ENCODE measurements at places on chromosomes 3 and 15.

GRCh38 chr3:146895026-146895749 lies 290.0 kb upstream of the PLSCR5 start:
- DNase-seq = no peak

DNA sequence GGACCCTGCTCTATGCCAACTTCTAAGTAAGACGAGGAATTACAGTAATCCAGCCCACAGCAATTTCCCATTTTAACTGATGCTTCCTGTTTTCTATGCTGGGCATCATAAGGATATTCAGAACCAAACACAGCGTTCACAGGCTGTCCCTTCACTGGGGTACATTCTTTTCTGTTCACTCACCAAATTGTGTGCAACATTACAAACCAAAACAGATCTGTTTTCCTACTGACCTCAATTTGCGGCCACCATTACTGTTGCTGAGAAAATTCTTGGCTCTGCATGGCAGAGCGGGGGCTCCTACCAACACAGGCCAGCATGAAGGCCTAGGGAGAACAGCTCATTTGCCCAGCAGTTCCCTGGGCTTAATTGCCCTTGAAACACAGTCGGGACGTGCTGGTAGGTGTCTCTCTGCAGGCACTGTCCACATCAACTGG lies 76.5 kb downstream of the MYO1E start:
- no peak for DNase-seq

DNA sequence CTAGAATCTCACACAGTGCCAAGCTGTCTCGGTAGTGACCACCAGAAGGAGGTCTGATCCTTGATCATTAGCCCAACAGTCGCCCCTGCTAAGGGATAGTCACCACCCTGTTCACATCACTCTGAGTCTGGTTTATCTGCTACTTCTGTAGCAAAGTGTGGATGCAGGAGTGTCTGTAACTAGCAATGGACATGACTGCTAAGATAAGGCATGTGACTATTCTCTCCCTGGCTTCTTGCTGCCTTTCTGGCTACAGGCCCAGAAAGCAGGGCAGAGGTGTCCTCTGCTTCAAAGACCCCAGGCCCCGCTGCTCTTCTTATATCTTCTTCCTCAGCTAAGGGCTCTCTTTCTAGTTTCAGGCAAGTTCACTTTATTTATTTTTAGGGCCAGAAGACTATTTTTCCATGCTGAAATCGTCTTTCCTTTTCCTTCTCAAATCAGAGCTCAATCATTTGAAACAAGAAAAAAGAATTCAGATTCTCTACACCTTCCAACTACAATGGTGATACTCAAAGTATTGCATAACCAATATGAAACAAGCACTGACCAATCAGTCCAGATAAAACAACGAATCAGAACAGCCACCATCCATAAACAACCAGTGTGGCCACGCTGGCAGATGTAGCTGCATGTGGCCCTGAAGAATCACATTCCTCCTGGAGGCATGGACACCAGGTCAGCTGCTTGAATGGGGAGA lies 8.0 kb upstream of the KNG1 start:
- DNase-seq = no peak

DNA sequence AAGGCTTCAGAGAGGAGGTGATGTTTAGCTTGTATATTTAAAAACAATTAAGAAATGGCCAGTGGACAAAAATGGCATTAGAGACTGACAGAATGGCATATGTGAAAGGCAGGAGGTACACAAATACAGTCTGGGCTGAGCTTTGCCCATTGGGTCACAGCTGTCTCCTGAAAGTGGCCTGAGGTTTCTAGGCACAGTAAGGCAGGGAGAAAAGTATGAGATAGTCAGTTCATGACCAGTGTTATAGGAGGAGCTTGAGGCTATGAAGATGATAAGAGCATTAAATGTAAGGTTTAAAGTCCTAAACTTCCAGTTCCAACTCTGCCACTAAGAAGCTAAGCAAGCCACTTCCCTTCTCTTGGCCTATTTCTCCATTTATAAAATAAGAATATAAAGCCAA lies 111.2 kb upstream of the SETMAR start:
- no peak for DNase-seq

GRCh38 chr15:73258271-73259108 lies 110.3 kb downstream of the HCN4 start:
- DNase-seq = no peak

- DNase-seq = no peak
Measured at GRCh38 chr3:4531478-4532025, 38.4 kb downstream of the ITPR1 start.

GRCh38 chr15:63236272-63236671 lies 41.1 kb upstream of the APH1B start:
- DNase-seq = no peak

DNA sequence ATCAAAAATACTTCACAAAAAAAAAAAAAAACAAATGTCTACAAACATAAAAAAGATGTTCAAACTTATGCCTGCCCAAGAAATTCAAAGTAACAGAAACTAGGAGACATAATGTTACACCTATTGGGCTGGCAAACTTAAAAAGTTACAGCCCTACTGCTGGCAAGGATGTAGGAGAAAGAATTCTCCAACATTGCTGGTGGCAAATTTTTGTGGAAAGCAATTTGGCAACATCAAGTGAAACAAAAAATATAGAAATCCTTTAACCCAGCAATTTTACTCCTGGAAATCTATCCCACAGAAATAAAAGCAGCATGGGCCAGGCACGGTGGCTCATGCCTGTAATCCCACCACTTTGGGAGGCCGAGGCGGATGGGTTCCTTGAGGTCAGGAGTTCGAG lies 73.2 kb downstream of the STAG1 start:
- no peak for DNase-seq

- no peak for DNase-seq
Measured at GRCh38 chr15:57486833-57487232, 104.9 kb upstream of the MYZAP start.

DNA sequence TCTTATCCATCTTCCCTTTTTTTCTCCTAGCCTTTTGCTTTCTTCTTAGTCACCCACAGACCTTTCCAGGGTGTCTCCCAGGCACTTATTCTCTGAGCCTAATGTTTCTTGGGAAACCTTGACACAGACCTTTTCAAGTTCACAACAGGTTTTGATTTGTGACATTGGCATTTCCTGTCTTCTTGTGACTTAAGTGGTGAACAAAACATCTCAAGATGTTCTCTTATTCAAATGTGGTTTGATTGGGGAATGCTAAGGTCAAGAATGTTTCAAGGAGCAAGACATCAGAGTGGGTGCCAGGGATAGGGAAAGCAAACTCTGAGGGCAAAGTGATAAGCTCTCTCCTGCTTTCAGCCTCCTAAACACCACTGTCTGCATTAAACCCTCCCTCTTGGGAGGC lies 68.2 kb upstream of the GSK3B start:
- DNase-seq = no peak

- DNase-seq = no peak
Measured at GRCh38 chr15:29556380-29556779, 265.9 kb downstream of the TJP1 start.

GRCh38 chr15:91526424-91526823 lies 327.1 kb upstream of the SLCO3A1 start:
- DNase-seq = no peak

DNA sequence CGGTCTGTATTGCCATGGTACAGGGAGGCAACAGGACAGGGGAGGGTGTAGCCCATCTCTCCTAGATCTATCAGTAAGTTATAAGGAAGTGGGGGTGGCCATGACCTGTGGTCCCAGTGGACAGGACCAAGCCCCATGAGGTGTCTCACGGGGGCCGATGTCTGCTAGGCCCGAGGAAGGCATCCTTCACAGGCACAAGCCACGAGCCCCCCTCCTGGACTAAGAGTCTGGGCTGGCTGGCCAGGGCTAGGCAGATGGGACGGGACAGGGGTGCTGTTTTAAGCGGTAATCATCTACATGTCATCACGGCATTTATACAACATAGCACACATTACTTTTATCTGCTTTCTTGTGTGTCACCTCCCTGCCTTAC lies 2.6 kb upstream of the TBC1D2B start:
- DNase-seq = no peak

- DNase-seq = no peak
Measured at GRCh38 chr3:110731148-110731547, 340.5 kb upstream of the NECTIN3 start.

- no peak for DNase-seq
Measured at GRCh38 chr15:67456677-67457529, 64.0 kb upstream of the C15orf61 start.

DNA sequence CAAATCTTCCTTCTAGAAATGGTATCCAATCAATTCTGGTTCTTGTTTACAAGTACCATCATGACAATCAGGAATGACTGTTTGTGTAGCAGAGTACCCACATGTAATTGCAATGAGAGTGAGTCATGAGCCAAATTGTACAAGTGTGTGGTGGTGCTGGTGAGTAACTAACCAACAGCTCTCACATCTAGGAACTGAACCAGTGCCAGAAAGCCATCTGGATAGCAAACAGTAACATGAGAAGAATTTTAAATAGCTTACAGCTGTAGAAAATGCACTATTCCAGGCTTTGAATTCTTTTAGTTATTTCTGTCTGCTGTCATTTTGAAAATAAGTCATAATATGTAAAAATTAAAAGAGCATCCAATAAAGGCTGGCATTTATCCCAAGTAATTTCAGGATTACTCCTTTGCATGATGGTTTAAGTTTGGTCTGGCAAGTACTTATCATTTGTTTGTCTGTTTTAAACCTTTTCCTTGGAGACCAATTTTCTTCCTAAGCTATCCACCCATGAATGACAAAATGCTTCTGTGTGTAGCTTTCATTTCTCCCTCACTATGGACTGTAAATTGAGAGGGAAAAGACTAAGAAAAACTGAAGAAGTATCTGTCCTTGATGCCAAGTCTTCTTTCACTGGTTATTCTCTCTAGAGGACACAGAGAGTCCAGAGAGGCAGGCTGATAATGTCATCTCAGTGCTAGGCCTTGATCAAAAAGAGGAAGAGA lies 60.0 kb downstream of the PIK3CB start:
- no peak for DNase-seq

DNA sequence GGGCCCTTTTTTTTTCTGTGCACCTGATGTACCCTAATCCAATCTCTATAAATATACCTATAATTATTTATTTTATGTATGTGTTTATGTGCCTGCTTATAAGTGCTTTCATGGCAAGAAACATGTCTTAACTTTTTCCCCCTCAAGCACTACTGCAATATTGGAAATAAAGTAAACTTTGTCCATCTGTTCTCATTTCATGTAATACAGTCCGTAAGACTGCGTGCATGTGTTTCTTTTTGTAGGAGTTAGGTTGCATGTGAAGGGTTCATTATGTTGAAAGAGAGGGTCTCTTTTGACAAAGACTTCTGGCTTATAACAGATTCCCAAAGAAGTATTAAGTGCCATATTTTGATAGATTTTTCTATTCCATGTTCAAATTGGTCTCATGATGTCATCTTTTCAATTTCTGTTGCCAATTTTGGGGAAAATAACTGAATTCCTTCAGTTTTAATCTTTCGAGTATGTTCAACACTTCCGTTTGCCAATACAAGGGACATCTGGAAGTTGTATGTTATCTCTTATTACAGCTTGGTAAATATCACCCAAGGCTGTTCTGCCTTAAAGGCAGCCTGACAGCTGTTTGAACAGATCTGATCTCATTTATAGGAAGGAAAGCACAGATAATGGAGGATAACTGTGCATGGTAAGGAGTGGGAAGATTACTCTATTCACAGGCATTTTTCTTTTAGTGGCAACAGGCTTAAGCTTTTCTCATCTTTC lies 273.1 kb upstream of the SGO1 start:
- no peak for DNase-seq

DNA sequence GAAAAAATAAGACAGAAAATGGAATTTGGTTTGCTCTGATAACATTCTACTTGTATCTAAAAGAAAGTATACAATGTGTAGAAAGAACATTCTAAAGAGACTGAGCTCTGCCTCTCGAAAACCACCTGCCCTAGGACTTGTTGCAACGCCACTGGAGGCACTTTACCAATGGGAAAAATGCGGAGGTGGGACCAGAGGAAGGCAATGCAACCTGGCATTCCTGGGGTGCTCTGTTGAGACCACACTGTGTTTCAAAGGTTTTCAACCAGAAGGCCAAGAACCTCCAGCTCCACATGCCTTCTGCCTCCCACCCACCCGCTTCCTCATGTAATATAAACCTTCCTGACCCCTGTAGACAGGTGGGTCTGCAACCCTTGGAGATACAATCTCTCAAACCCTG lies 4.5 kb downstream of the PROK2 start:
- DNase-seq = no peak

- no peak for DNase-seq
Measured at GRCh38 chr15:56351353-56351752, 13.9 kb upstream of the TEX9 start.

DNA sequence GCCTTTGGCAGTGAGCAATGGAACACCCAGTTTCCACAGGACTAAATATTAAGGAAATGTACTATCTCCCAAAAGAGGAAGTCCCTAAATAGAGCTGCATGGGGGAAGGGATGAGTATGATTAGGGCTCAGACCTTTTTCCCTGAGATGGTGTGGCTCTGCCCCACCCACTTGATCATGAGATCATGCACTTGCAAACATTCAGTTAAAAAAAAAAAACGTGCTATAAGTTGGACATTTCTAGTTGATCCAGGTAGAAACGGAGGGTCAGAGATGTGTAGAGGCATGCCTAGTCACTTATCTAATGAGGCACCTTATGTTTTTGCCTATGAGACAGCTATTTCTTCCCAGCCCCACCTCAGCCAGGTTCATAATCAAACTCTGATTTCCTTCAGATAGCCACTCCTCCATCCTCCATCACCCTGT lies 24.5 kb upstream of the SSR3 start:
- DNase-seq = no peak

DNA sequence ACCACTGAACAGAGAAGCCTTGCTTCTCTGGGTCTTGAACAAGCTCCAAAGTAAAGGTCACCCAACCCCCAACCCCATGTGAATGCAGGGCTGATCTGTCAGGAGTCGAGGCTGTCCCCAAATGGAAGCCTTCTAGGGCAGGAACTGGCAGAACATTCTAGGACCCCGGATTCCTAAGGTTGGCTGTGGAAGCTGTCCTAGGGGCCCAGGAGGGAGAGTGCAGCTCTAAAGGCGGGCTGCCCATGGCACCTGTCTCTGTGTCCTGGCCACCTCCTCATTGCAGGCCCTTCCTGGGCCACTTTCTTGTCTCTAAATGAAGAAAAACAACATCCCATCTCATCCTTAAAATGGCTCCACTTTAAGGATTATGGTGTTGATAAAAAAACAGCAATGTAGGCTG lies 53.6 kb upstream of the SEC61A1 start:
- no peak for DNase-seq

DNA sequence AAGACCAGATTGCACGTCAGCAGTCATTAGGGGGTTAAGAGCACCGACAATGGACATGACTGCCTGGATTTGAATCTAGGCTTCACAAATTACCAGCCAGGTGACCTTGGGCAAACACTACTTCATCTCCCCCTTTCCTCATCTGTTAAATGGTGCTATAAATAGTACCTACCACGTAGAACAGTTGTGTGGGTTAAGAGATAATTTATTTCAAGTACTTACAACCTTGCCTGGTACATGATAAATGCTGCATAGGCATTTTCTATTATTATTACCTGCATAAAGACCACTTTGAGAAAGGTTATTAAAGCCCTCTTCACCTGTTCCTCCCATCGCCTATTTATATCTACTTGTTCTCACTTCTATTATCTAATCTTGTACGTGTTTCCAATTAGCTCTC lies 64.7 kb downstream of the BTD start:
- no peak for DNase-seq

- DNase-seq = no peak
Measured at GRCh38 chr15:42863572-42864239, 56.9 kb downstream of the TTBK2 start.

Measured in coronary artery (tissue), 2 donors.